ENCODE measurements at places on chromosomes 11 and 22.

DNA sequence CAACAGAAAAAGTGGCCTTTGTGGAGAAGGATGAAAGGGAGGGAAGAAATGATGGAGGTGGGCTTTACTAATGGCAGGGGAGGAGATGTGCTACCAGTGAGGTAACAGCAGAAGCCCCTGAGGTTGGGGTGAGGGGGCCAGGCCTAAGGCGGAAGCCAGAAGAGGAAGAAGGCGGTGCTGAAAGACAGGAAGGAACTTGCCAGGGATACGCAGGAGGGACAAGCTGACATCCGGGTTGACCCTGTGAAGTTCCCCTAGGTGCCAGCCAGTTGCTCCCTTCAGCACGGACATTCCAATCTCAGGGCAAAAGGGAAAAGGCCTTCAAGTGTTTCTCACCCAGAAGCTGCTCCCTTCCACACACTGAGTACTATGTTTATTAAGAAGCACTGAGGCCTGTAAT is 2.3 kb upstream of the TIRAP start:
- no peak for DNase-seq

- no peak for DNase-seq
Measured at GRCh38 chr22:27863556-27863955, 55.5 kb downstream of the PITPNB start.

GRCh38 chr11:16326679-16327297 is 29.6 kb downstream of the SOX6 start:
- DNase-seq = no peak

DNA sequence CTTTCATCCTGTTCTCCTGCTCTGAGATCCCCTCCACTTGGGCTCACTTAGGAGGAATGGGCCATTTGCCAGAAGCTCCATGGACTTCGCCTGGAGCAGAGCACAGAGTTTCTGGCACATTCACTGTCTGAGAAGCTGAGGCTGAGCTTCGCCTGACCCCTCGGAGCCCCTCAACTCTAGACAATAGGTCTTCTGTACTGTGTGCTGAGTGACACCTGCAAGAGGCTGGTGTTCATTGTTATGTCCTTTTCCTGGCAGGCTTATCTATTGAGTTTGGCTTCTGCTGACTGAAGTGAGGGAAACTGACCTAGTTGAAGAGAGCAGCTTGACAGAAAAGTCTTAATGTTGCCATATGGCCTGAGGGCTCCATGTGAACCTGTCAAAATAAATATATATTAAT is 124.3 kb downstream of the EHF start:
- DNase-seq = no peak

GRCh38 chr22:32591620-32592019 is 117.0 kb downstream of the FBXO7 start:
- no peak for DNase-seq

DNA sequence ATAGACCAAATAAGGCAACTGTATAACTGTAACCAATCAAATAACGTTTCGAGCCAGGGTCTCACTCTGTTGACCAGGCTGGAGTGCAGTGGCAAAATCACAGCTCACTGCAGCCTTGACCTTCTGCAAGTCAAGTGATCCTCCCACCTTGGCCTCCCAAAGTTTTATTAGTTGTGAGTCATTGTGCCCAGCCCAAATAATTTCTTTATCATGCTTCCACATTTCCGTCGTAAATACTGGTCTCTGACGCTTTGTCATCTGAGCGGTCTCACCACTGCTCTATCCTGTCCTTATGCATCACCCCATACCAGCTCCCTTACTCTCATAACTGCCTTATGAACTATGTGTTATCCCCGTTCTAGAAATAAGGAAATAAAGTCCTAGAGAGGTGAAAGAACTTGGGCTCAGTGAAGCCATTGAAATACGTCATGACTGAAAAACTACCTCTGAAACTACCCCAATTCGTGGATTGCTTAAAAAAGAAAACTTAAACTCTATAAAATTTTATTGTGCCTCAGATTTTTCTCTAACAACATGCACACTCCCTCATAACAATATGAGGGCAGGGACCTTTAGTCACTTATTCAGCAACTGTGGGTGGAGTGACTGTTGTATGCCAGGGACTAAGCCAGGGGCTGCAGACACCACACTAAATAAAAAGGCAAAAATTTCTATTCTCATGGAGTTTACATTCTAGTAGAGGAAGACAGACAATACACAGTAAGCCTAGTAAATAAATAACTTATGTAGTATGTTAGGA is 15.8 kb upstream of the RTN4RL2 start:
- DNase-seq = no peak

DNA sequence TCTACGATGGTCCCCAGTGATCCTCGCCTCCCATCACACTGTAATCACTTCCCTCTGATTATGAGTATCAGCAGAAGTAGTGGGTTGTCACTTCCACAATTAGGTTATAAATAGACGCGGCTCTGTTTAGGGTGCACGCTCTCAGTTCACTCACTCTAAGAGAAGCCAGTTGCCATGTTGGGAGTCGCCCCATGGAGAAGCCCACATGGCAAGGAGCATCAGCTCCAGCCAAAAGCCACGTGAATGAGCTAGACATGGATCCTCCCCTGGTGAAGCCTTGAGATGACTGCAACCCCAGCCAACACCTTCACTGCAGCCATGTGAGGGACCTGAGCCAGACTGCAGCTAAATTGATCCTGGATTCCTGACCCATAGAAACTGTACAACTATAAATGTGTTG is 26.4 kb upstream of the MYOD1 start:
- no peak for DNase-seq

- no peak for DNase-seq
Measured at GRCh38 chr22:20584872-20585638, 77.6 kb downstream of the MED15 start.

- no peak for DNase-seq
Measured at GRCh38 chr11:96143041-96143521, 199.9 kb downstream of the MAML2 start.

DNA sequence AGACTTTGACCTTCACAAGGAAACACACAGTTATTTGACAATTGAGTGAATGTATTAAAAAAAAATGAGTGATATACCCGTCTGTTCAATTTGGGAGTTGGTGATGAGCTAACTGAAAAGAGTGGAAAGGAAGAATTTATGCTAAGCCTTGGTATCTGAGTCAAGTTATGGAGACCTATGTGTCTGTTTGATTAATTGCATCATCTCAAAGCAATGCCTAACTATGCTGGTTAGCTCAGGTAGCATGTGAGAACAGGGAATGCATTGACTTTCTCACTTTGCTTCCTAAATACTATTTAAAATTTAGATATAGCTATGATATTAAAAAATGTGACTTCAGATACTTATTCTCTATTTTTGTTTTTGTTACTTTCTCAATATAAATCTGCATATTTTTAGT is 110.5 kb downstream of the DDX10 start:
- no peak for DNase-seq

- no peak for DNase-seq
Measured at GRCh38 chr11:47499614-47500013, 50.7 kb upstream of the RAPSN start.

DNA sequence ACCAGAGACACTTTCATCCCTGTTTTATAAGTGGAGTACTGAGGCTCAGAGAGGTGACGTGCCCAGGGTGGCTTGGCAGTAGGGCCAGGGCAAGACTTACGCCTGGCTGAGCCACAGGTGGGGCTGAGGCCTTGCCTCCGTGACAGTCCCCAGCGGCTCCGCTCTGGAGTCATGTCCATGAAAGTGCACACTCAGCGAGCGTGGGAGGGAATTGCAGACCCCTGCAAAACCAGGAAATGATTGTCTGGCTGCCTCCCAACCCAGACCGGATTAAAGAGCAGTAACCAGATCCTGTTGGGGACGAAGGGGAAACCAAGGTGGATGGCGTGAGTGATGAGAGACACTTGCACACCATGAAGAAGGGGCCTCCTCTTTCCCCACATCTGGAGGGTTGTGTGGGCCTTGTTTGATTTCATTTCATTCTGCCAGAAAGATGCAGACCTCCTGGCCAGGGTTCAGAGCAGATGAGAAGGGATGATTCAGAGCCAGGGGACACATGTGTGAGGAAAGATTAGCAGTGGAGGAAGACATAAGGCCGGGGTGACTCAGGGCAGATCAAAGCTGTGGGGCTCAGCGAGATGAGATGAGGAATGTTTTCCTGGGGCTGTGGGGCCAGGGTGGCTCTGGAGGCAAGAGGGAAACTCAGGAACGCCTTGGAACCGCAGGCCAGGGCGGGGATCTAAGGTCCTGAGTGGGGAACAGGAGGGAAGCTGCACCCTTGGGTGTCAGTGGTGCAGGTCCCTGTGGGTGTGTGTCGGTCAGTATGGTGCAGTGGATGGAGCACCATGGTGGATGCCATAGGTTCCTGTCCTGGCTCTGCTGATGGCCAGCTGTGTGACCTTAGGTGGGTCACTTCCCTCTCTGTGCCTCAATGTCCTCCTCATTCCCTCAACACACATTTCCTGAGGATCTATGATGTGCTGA is 29.9 kb upstream of the LRRC32 start:
- no peak for DNase-seq

GRCh38 chr22:41915035-41915785 is at the start of gene SHISA8:
TSS of gene SHISA8 (minus strand) at chr22:41915074. CDS start at chr22:41914667, 407 bp downstream.
- DNase-seq = peak; percentile 65

DNA sequence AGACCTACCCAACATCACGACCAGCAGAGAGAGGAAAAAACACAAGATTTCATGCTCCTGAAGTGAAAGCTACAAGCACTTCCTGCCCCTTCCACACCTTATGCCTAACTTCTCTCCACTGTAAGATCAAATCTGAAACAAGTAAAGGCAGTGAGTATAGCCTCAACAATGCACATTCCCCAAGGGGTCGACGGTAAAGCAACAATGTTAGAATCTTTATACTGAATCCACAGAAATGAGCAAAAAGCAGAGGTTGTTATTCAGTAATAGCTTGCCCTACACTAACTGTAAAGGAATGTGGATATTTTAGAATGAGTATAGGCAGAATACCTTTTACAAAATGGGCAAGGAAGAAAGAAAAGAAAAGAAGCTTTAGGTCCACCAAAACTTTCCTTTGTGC is 15.6 kb downstream of the ARFGAP3 start:
- no peak for DNase-seq

DNA sequence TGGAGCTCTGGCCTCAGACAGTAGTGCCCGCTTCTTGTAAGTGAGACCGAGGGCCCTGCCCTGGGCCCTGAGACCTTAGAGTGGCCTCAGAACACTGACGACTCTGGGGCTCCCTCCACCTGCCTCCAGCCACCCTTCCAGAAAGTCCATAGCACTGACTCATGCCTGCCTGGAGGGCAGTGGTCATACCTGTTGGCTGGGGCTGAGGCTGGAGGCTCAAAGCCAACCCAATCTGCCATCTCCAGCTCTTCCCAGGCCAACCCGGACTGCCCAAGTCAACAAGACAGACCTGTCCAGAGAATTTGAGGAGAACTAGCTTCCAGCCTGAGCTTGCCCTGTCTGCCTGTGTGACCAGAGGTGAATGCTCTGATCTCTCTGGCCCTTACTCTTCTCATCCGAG is 66.9 kb upstream of the TTLL12 start:
- DNase-seq = no peak

GRCh38 chr11:2406451-2406850 is 5.9 kb downstream of the TSSC4 start:
- no peak for DNase-seq

DNA sequence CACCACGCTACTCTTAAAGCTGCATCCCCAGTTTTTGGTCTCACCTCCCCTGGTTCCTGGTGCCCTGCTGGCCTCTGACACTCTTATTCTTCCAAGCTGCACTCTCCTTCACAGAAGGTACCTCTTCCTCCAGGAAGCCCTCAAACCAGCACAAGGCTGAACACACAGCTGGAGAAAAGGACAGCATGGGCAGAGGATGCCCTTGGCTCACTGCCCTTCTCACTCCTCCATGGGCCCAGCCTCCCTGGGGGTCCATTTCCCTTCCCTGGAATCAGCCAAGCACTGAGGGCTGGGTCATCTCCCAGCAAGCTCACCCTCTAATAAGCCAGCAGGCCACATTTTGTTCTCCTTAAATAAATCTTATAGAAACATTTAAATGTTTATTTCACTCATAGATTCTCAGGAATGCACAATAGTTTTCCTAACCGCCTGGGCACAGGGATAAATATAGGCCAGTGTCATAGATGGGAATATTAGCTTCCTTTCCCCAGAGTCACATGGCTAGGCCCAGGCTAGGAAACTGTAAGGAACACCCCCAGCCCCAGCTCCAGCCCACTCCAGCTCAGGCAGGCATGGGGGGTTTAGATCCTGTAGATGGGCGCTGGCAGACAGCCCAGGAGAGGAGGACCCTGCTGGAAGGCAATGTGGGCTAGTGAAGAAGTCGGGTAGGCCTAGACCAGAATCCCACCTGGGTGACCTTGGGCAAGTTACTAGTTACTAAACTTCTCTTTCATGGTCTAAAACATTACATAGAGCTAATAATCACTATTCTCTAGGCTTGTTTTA is 51.5 kb downstream of the IRAG1 start:
- DNase-seq = no peak

DNA sequence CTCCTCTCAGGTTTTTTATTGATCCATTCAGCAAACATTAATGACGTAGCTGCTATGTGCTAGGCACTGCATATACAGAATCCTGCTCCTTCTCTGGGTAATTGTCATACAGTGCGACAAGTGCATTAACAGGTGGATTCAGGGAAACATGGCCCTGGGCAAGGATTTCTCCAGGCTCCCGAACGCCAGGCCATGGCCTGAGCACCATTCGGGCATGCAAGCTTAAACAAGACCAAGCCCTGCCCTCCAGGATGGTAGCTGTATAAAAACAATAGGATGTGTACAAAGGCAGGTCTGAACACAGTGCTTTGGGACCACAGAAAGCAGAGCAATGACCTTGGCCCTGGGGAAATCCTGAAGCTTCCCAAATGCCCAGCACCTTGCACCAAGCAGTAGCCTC is 9.1 kb upstream of the SYT7 start:
- DNase-seq = no peak

DNA sequence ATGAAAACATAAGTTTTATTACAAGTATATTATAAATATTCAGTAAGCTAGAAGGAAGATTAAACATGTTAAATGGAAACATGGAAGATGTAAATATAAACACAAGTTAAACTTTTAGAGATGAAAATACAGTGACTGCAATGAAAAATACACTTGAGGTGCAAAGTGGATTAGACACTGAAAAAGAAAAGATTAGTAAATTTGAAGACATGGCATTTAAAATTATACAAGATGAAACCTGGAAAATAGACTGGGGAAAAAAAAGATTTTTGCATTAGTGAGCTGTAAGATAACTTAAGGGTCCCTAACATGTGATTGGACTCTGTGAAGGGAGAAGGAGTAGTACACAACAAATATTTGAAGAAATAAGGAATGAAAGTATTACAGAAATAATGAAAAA is 33.3 kb downstream of the ELP4 start:
- no peak for DNase-seq

DNA sequence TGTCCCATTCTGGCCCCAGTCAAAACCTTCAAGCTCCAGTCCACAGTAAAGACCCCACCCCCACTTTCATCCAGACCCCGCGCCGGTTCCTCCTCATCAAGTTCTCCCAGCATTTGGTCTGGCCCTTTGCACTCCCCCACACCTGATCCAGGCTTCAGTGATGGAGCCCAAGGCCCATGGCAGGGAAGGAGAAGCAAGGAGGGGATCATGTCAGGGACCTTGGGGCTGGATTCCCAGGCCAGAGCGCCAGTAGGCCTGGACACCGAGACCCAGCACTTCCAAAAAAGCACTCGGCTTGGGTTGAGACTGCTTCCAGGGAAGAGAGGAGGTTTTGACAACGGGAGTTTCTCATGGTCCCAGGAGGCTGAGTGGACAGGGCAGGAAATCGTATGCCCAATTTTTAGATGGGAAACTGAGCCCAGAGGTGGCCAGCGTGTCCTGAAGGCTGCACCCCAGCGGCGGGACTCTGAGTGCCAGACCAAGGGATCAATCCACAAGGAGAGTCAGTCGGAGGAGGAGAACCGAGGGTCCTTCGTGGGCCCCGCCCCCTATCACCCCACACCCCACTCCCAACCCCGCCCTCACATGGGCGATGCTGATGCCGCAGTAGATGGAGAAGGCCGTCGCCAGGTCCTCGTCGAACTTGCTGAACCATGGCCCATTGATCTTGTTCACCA is 90.5 kb downstream of the PDE2A start:
- DNase-seq = no peak

Measured in CD4-positive, alpha-beta T cell treated with Interferon gamma for 1 hour (primary cell).